ENCODE measurements at places on chromosomes 3 and 15.

GRCh38 chr3:191366675-191367074, 36.3 kb upstream of the UTS2B start:
- DNase-seq, result no peak

- DNase-seq, result no peak
Observed at GRCh38 chr15:68348081-68348480, 70.5 kb downstream of the FEM1B start.

GRCh38 chr3:127634653-127635052, 5.7 kb downstream of the PODXL2 start:
- no peak for DNase-seq

DNA sequence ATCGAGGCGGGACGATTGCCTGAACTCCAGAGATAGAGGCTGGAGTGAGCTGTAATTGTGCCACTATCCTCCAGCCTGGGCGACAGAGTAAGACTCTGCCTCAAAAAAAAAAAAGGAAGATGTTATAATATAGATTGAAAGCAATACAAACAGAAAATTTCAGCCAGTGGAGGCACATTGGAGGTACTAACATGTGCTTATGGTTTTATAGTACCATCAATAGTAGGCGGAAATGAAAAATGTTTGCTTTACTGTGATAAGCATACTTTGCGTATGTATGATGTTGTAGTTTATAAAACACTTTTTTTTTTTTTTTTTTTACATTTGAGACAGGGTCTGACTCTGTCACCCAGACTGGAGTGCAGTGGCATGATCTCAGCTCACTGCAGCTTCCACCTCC, 8.8 kb downstream of the RAD54L2 start:
- no peak for DNase-seq

GRCh38 chr3:113783463-113783862, 36.6 kb downstream of the ATP6V1A start:
- peak; percentile 63 for DNase-seq

GRCh38 chr3:42732829-42733459, 30.3 kb upstream of the HHATL start:
- DNase-seq, result no peak

GRCh38 chr3:38755130-38755529, 60.9 kb downstream of the SCN10A start:
- DNase-seq, result no peak

DNA sequence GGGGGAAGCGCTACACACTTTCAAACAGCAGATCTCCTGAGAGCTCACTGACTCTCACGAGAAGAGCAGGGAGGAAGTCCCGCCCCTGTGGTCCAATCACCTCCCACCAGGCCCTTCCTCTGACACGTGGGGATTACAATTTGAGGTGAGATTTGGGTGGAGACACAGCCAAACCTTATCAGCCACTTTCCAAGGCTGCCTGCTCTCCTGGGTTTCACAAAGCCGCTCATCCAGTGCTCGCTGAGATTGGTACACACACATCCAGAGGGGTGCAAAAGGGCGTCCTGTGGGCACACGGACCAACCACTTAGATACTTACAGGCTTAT, 23.1 kb downstream of the XXYLT1 start:
- DNase-seq, result no peak

DNA sequence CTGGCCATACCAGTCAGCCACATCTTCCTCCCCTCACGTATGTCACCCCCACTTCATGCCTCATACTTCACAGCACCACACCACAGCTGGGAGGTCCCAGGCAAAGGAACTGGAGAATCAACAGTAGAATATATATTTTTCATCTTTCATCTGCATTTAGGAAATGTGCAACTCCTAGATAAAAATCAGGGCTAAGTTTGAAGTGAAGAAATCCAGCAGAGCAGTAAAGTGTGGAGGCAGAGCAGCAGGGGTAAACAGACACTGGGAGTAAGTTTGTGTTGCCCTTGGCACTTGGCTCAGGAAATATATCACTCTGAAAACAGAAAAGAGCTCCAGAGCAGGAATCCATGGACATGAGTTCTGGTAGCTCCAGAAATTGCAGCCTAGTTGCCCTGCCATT, 2.8 kb upstream of the HERC1 start:
- no peak for DNase-seq

DNA sequence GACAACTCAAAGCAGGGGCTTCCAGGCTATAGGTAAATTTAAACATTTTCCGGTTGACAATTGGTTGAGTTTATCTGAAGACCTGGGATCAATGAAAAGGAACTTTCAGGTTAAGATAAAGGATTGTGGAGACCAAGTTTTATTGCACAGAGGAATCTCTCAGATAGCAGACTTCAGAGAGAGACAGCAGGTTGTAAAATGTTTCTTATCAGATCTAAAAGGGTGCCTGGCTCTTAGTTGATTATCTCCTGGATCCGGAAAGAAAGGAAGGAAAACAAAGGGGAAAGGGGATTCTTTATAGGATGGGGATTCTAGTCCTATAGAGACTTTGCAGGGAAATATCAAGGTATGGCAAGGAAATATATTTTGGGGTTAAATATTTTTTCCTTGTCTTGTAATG, 951.3 kb upstream of the SEMA6D start:
- no peak for DNase-seq

GRCh38 chr3:43212914-43213611, 73.3 kb upstream of the SNRK start:
- DNase-seq, result no peak

DNA sequence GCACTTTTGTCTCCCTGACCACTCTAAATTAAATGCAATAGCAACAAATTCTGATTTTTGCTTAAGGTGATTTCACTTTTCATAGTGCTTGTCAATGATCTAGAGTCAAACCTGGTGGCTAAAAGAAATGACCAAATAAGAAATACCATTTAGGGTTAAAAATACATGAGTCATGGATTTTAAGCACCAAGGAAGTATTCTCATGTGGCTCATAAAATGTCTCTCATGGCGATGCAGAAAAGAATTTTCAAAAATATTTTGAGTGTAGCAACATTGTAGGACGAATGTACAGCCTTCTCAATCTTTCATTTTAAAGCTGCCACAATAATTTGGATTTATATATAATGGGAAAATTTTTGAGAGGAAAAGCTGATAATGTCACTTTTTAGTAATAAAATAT, 193.6 kb downstream of the EPHA3 start:
- DNase-seq, result no peak

DNA sequence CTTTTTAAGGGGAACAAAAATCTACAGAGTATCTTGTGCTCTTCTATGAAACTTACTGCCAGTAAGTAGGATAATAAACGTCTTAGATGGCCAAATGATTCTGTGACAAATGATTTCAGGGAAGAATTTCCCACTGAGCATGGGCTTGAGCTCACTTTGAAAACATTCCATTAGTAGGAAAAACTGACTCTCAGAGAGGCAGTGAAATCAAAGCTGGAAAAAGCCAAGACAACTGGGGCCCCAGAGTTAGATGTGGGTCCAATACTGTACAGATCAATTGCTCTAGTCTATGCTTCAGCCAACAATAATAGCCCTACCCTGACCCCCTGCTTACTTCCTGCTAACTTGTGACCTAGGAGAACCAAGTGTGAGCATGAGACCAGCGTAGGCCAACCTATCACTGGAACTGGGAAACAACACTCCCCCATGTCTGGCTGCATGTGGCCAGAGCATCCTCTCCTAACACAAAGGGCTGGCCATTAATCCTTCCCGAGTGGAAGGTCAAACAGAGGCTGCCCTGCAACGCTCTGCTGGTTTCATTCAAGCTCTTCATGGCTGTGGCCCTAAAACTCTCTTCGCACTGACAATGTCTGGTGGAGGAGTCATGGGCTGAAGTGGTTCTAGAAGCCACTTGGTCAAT, 68.8 kb downstream of the FOXB1 start:
- DNase-seq, result no peak

DNA sequence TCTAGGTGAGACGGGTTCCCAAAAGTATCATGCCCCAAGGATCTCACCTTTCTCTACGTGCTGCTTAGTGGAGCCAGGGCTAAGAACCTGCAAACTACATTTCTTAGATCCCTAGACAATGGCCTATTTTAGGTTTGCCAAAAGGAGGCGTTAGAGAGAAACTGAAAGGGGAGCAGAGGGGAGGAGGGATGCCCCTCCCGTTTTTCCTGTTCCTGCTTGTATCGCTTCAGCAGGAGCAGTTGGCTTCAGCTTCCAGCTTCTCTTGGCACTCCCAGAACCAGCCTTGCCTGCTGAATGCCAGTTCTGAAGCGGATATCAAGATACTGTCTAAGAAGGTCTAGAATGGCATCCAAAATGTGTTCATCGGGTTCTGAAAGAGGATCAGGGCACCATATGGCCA, 58.4 kb upstream of the ABHD17C start:
- DNase-seq, result no peak

- no peak for DNase-seq
Observed at GRCh38 chr3:135097276-135097946, 302.4 kb downstream of the EPHB1 start.

DNA sequence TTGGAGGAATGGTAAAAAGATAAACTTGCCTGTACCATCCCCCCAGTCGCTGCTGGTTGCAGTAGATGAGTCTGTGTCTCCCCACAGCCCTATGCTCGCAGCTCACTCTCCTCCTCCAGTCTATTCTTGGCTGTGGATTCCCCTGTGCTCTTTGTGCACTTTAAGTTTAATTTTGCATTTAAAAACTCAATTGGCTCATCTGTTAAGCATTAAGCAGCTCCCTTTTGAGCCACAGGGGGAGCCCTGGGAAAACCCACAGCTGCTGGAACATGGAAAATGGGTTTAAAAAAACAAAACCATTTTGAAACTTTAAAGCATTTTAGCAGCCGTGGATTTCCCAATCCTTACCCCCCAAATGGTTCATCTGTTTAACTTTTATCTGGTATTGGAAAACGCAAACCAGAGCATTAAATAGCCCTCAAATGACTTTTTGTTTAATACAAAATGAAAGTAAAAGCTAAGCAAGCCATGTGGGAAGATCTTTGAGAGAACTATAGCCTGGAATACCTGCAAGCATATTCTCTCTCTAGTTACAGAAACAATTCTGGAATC, 536.9 kb downstream of the ZIC1 start:
- DNase-seq, result peak; percentile 48

- DNase-seq, result no peak
Observed at GRCh38 chr3:139449566-139449965, 26.8 kb downstream of the RBP2 start.

DNA sequence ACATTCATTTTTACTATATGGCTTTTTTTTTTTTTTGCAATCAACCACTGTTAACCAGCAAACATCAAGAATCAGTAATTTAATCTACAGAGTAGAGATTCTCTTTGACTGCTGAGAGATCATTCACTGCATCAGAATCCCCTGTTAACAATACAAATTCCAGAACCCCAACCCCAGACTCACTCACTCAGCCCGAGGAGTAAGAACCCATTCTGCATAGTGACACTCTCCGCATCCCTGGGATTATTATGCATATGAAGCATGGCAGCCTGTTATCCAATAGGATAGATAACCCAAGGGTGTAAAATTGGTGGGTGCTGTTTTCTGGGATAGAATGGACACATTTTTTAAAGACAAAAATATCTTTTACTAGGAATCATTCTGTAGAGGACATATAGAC, 76.3 kb upstream of the CCDC39 start:
- no peak for DNase-seq

DNA sequence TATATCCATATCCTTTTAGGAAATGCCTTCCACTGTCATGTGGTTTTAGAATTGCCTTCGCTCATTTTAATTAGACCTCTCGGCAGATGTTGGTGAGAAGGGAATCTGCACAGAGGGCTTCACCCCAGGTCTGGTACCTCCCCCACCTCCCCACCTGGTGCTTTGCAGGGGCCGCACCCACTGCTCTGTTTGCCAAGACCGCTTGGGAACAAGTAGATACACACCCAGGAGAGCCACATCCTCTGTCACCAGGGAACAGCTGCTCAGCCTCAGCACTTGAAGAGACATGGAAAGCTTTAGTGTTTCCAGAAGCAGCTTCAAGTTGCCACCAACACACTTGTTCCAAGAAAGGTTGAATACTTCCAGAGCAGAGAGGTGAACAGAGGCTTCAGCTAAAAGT, 21.8 kb downstream of the LRRC31 start:
- DNase-seq, result no peak

GRCh38 chr3:118171236-118171852, 863.3 kb downstream of the IGSF11 start:
- no peak for DNase-seq

GRCh38 chr3:106355873-106356272, 487.1 kb upstream of the CBLB start:
- no peak for DNase-seq

GRCh38 chr3:124609402-124609801, 120.8 kb upstream of the UMPS start:
- DNase-seq, result no peak

GRCh38 chr3:112233083-112233482, 60.9 kb downstream of the SLC9C1 start:
- DNase-seq, result no peak

DNA sequence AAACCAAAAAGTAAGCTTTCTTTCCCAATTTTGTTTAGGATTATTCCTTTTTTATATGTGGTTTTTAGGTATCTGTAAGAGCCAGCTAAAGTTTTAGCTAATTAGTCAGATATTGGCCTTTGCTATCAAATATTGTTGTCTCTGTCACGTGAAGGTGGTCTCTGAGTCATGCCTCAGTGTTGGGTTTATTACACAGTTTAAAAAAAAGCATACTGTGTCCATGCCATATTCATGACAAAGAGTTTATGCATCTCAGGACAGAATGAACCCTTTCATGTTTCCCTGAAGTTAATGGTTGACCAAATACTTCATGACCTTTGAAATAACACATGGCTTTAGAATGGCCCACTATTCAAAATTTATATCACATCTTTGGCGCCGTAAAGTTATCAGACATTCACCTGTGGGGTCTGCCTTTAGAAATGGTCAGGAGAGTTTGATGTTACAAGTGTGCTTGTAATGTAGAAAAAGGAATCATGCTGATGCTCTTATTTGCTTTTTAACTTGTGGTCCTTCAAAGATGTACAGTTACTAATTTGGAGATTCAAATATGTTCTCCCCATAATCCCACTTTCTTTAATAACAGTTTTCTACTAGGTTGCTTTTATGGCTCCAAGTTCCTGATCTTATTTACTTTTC, 101.5 kb downstream of the MYRIP start:
- no peak for DNase-seq

DNA sequence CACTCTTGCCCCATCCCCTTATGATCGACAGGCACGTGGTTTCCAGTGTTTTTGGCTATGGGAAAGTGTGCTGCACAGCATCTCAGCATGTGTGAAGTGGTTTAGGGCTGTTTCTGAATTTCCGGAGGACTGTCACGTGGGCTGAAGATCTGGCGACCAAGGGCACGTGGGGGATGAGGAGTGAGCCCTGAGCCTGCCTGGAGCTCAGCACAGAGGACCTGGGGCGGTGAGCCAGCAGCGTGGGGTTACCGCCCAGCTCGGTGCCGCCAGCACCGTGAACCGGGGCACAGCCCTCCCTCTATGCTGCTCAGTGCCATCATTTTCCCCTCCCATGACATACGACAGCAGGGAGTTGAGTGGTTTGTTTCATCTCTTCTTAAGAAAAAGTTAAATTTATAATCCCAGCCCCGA, 150.2 kb downstream of the DNAJB8 start:
- DNase-seq, result no peak

GRCh38 chr3:36364260-36364659, 16.0 kb upstream of the STAC start:
- DNase-seq, result no peak

GRCh38 chr3:139301183-139301582, 42.6 kb upstream of the MRPS22 start:
- no peak for DNase-seq

All from HTR-8/SVneo (cell line).